ENCODE measurements at places on chromosomes 1 and 21. TPM values are rescaled to one million over a fixed set of nuclear protein-coding genes. Genes with fewer than 3 reads are reported as not detected.

FBLIM1 gene
- total RNA-seq: 61.0 TPM

CFHR1 gene
- not detected for total RNA-seq

TMEM61 gene
- 0.29 TPM for total RNA-seq

EPHX1 gene
- 84.1 TPM for total RNA-seq

ITGB2 gene
- 2.3 TPM for total RNA-seq

Measured in endodermal cell (in vitro differentiated cells).